ENCODE measurements at places on chromosomes 16 and 17.

GRCh38 chr17:61406971-61407911, 7.6 kb downstream of the TBX2 start:
- no peak for DNase-seq

DNA sequence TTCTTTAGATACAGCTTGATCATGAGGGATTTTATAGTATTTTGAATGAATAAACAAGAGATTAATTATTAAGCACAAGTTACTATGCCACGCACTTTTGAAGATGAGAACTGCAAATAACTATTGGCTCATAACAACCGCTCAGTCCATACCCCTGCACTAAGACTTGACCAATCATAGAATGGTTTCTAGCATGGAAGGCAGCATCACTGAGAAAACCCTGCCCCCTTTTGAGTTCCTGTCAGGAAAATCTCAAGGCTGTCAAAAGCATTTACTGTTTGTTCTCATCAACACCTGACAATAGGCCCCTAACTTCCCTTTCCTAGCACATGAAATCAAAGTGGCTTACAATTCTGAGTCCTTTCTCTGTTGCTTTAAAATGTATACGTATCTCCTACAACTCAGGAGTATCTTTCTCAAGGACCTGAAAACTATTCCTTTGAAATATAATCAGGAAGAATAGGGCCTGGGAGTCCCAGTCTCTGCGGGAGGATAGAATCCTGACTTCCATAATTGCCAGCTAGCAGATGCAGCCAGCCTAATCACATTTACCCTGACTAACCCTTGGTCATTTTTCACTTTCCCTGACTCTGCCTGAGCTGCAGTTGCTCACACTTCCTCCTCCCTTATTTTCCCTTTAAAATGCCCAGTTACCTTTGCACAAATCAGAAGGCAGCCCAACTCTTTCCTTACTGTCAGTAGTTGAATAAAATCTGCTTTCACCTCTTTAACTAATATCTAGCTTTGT, 9.1 kb upstream of the MMD start:
- DNase-seq = peak; percentile 42

DNA sequence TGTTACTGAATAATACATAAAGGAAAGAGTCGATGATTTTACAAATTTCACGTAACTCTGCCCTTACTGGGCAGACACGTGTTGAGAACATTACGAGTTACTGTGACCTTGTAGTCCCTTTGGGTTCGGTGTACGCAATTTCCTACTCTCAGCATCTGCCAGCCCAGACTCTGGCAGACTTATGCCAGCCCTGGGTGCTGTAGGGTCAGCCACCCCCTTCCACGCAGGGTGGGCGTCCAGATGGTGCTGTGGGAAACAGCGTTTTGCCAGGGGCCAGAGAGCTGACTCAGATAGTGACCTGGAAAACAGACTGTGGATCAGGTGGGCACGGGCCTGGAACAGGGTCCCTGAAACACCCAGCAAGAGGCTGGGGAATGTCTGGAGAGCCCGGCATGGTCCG, 148.9 kb downstream of the RPTOR start:
- DNase-seq = no peak

GRCh38 chr16:79082970-79083369, 517.6 kb downstream of the MAF start:
- peak; percentile 28 for DNase-seq

DNA sequence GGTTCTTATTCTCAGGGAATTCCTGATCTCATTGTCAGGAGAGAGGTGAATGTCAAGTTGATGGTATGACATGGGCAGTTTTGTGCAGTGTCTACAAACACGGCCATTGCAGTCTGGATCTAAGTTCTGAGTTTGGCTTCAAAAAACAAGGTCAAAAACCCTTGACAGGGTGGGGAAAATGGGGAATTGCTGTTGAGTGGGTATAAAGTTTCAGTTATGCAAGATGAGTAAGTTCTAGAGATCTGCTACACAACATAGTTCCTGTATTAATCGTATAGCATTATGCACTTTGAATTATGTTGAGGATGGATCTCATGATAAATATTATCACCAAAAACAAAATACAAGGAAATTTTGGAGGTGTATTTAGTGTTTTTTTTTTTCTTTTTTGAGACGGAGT, 36.6 kb upstream of the CARMIL2 start:
- DNase-seq = peak; percentile 15

- DNase-seq = no peak
These were observed 113.3 kb downstream of the AATF start for GRCh38 chr17:37062021-37062420.

DNA sequence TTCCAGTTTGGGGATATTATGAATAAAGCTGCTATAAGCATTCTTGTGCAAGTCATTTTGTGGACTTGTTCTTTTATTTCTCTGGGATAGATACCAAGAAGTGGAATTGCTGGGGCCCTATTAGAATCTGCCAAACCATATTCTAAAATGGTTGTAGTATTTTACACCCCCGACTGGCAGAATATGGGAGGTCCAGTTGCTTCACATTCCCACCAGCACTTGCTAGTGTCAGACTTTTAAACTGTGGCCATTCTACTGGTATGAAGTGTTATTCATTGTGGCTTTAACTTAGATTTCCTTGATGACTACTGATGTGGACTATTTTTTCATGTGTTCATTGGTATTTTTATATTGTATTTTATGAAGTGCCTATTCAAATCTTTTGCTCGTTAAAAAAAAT, 18.1 kb upstream of the NUP93 start:
- DNase-seq = no peak

GRCh38 chr16:17538927-17539326, 68.2 kb upstream of the XYLT1 start:
- DNase-seq = no peak

- peak; percentile 86 for DNase-seq
These were observed 616 bp downstream of the SRSF2 start for GRCh38 chr17:76736349-76737081.

DNA sequence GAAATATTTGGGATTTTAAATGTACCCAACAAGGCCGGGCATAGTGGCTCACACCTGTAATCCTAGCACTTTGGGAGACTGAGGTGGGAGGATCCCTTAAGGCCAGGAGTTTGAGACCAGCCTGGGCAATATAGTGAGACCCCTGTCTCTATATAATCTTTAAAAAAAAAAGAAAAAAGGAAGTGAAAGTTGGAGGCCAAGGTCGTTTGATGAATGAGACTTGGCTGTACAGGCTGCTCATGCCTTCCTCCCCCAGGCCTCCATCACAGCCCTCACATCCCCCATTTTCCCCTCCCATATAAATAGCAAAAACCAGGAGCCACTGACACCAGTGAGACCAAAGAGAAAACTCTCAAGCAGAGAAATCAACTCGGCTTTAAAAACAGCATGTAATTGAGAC, 3.3 kb upstream of the CA7 start:
- no peak for DNase-seq

All from suppressor macrophage (primary cell).